ENCODE measurements at places on chromosomes 11 and 22.

DNA sequence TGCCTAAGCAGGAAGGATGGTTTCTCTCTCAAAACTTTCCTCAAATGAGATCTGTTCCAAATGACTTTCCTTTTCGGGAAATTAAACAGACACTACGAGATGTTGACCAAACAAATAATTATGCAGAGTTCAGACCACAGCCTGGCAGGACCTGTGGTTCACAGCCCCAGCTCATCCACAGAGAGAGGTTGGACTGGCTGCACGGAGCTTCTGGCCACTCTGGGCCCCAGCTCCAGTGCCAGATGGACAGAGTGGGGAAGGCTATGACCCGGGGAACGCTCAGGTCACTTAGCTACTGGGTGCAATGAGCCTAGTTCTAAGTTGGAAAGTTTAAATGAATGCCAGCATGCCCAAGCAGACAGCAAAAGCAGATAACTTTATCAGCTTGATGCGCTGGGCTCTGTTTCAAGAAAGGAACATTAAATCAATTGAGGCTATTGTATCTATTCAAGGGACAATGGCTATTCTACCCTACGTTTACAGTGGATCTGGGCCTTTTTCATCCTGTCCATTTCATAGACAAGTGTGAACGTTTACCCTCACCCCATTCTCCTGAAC is 155.7 kb upstream of the NARS2 start:
- no peak for DNase-seq

- DNase-seq = no peak
Observed at GRCh38 chr22:48428631-48429371, 1398.9 kb downstream of the BRD1 start.

DNA sequence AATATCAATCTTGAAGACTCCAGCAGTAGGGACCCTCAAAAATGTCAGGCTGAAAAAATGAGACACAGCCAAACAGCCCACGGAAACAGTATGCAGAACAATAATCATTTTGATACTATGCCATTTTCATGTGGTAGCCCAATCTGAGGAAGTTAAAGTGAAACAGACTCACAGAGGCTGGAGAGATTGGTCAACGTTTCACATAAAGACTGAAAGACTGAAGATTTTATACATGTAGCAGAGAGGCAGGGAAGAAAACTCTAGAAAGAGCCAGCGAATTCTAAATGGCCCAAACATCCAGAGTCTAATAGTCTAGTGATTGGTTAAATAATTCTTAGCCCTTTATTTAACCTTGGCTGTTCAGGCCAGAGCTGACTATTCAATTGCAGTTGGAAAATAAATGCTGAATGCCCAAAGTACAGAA is 49.4 kb downstream of the MAML2 start:
- DNase-seq = no peak

DNA sequence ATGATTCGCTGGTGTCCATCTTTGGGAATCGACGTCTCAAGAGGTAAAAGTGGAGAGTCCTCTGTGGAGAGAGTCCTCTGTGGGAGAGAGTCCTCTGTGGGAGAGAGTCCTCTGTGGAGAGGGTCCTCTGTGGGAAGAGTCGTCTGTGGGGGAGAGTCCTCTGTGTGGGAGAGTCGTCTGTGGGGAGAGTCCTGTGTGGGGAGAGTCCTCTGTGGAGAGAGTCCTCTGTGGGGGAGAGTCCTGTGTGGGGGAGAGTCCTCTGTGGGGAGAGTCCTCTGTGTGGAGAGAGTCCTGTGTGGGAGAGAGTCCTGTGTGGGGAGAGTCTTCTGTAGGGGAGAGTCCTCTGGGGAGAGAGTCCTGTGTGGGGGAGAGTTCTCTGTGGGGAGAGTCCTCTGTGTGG is 3.1 kb downstream of the PRDX5 start:
- DNase-seq = no peak

DNA sequence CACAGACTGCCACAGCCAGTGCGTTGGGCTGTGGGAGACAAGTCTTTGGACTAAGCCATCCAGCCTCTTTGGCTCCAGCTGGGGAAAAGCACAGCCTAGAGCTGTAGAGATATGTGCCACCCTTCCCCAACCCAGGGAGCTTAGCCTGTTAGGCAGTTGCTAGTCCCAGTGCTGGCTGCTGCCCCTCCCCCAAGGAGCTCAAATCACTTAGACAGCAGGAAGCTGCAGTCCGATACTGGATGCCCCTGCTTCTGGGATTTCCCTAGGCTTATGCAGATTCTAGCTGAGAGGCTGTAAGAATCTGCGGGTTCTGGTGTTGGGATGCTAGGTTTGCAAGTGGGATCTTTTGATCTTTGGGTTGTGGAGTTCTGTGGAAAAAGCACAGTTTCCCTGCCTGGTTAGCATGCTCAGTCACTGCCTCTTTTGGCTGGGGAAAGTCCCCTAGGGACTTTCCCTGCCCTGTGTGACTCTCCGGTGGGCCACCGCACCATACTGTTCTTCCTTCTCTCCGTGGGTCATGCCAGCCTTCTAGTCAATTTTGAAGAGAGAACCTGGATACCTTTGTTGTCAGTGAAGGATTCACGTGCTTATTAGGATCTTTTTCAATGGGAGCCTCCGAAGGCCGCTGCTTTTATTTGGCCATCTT is 792.0 kb downstream of the KCNA4 start:
- DNase-seq = peak; percentile 5

GRCh38 chr11:129636926-129637325 is 178.7 kb upstream of the TMEM45B start:
- peak; percentile 92 for DNase-seq

GRCh38 chr11:57515332-57516060 is at the start of gene SLC43A1:
Gene SLC43A1, minus strand, starts transcription at chr11:57515702. Its CDS starts 1,591 bp downstream, at chr11:57514111.
- DNase-seq = peak; percentile 27

- peak; percentile 78 for DNase-seq
Observed at GRCh38 chr11:76153571-76153923, 52.8 kb downstream of the WNT11 start.

- no peak for DNase-seq
Observed at GRCh38 chr11:97687111-97687510, 1297.3 kb downstream of the JRKL start.

DNA sequence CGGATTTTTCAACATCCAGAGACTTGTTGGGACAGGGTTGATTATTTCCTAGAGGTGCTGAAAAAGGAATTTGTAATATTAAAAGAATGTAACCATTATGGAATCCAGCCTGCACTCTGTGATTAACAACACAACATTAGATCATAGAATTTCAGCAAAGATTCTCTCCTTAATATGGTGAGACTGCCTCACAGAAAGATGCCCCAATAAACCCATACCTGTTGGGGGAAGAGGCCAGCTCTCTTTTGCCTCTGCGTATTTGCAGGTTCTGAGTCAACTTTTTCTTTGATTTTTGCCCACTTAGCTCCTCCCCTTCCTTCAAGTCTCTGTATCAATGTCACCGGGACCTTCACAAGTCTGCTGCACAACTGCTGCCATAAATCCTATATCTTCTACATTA is 12.4 kb upstream of the MTMR3 start:
- DNase-seq = peak; percentile 81

- no peak for DNase-seq
Observed at GRCh38 chr11:69059985-69060384, 11.3 kb downstream of the TPCN2 start.

DNA sequence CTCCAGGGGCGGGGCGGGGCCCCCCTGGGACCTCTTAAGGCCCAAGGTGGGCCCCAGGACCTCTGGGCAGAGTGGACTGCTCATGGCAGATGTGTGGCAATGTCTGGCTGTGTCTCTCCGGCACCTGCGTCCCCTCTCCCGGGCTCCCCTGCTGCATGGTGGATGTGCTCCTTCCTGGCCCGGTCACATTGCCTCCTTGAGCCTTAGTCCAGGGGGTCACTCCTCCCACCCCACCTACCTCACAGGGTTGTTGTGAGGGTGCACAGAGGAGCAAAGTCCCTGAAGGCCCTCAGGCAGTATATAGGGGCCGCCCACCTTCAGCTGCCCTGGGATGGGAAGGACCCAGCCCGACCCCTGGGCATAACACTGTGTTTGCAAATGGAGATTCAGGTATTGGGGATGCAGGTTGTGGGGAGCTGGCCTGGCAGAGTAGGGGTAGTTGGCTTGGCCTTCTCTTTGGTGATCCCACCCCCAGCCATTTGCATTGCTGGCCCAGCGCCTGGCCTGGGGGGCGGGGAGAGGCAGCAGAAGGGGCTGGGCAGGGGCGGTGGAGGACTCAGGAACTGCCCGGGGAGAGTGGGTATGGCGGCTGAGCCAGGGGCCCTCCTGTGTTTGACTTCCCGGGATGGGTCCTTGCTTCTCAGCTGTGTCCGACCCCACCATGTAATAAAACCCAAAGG is 11.3 kb downstream of the KCTD17 start:
- DNase-seq = no peak

All from epithelial cell of esophagus (primary cell).